ENCODE measurements at places on chromosomes 3 and 15.

- DNase-seq, result no peak
- H3K4me1 ChIP-seq, result no peaks in the 10 kb centered on the region
- H3K27ac ChIP-seq, result no peak overlapping the region
- H3K36me3 ChIP-seq, result no peaks in the 10 kb centered on the region
- no peaks in the 10 kb centered on the region for H3K27me3 ChIP-seq
- no peak overlapping the region for H3K4me3 ChIP-seq
Measured at GRCh38 chr3:29332195-29332637, 51.3 kb downstream of the RBMS3 start.

GRCh38 chr15:97146929-97147870, 813.3 kb upstream of the ARRDC4 start:
- H3K4me1 ChIP-seq, result no peaks in the 10 kb centered on the region
- DNase-seq, result no peak
- no peak overlapping the region for H3K27ac ChIP-seq
- no peaks in the 10 kb centered on the region for H3K27me3 ChIP-seq
- no peaks in the 10 kb centered on the region for H3K36me3 ChIP-seq
- H3K4me3 ChIP-seq, result no peak overlapping the region

DNA sequence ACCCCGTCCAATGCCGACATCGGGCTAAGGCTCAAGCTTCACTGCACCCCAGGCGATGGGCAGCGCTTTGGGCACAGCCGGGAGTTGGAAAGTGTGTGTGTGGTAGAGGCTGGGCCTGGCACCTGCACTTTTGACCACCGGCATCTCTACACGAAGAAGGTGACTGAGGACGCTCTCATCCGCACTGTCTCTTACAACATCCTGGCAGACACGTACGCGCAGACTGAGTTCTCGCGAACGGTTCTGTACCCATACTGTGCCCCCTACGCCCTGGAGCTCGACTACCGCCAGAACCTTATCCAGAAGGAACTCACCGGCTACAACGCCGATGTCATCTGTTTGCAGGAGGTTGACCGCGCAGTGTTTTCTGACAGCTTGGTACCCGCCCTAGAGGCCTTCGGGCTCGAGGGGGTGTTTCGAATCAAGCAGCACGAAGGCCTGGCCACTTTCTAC, 1.0 kb downstream of the PDE12 start:
- peaks cover 36% of the 10 kb centered on the region for H3K4me1 ChIP-seq
- H3K27ac ChIP-seq, result peak overlapping the region; percentile 99
- peak; percentile 40 for DNase-seq

DNA sequence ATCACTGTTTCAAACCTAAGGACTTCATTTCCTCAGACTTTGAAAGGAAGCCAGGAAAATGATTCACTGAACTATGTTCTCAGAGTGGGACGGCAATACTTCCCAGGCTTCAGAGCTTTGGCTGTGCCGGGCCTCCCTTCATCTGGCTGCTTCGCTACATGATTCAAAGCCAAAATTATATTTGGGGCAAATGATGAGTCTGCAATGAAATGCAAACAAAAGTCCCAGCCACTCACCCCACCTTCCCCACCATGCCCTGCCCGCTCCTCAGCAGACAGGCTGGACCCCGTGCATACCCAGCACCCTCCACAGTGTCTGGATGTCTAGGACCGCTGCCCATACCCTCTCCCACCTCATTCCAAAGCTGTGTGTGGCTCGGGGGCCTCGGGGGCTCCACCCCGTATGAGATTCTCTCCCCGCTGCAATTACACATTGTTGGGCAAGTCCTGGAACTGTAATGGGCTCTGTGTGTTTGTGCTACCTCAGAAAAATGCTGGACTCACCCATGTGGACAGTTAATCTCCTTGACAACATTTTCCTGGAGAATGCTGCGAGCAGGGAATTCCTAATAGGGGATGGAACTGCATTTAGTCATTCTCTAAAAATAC, 32.2 kb downstream of the ATP10A start:
- DNase-seq, result no peak
- no peak overlapping the region for H3K4me3 ChIP-seq
- no peaks in the 10 kb centered on the region for H3K27me3 ChIP-seq
- H3K27ac ChIP-seq, result no peak overlapping the region
- H3K36me3 ChIP-seq, result peaks cover 40% of the 10 kb centered on the region

GRCh38 chr15:87322265-87322664, 934.3 kb downstream of the NTRK3 start:
- DNase-seq, result no peak
- no peaks in the 10 kb centered on the region for H3K27me3 ChIP-seq
- no peaks in the 10 kb centered on the region for H3K4me1 ChIP-seq
- no peak overlapping the region for H3K4me3 ChIP-seq
- H3K27ac ChIP-seq, result no peak overlapping the region
- no peaks in the 10 kb centered on the region for H3K36me3 ChIP-seq

DNA sequence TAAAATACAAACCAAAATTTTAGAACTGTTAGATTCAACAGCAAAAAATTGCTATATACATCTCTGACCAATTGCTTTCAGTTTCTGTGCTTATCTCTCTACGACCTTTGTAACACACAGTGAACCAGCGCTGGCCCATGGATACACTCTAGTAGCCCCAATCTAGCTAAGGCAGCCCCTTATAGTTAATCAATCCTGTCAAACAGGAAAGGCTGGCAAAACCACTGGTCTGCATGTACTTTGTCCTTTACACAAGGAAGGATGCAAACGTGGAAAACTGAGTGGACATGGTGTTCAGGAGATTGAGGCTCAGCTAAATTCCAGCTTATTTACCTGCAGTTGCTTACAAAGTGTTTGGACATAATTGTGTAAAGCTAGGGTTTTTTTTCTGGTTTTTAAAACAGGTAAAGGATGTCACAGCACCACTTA, 25.9 kb downstream of the ADGRG7 start:
- no peaks in the 10 kb centered on the region for H3K36me3 ChIP-seq
- peaks cover 18% of the 10 kb centered on the region for H3K27me3 ChIP-seq
- H3K4me1 ChIP-seq, result peaks cover 4% of the 10 kb centered on the region
- H3K4me3 ChIP-seq, result no peak overlapping the region
- no peak for DNase-seq

DNA sequence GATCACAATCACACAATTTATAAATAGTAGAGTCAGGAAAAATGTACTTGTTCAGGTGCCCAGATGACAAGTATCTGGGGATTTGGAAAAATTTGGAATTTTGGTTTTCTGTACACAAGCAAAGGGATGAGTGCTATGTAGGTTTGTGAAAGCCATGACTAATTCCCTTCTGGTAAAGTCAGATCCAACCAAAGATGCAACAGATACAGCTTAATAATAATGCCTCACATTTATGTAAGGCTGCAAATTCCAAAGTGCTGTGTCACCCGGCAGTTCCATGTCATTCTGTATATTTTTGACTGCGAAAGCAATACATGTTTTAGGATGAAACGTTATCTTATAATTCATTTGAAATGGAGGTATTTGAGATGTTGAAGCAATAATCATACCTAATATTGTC, 102.7 kb upstream of the AGBL1 start:
- H3K4me3 ChIP-seq, result no peak overlapping the region
- H3K27me3 ChIP-seq, result no peaks in the 10 kb centered on the region
- H3K27ac ChIP-seq, result no peak overlapping the region

GRCh38 chr3:5488771-5489170, 301.3 kb downstream of the EDEM1 start:
- H3K27ac ChIP-seq, result no peak overlapping the region
- no peaks in the 10 kb centered on the region for H3K27me3 ChIP-seq
- no peaks in the 10 kb centered on the region for H3K36me3 ChIP-seq
- DNase-seq, result no peak

- H3K36me3 ChIP-seq, result no peaks in the 10 kb centered on the region
- H3K27me3 ChIP-seq, result no peaks in the 10 kb centered on the region
- H3K4me1 ChIP-seq, result no peaks in the 10 kb centered on the region
- DNase-seq, result no peak
- no peak overlapping the region for H3K4me3 ChIP-seq
Measured at GRCh38 chr3:173932624-173933023, 535.1 kb downstream of the NLGN1 start.

DNA sequence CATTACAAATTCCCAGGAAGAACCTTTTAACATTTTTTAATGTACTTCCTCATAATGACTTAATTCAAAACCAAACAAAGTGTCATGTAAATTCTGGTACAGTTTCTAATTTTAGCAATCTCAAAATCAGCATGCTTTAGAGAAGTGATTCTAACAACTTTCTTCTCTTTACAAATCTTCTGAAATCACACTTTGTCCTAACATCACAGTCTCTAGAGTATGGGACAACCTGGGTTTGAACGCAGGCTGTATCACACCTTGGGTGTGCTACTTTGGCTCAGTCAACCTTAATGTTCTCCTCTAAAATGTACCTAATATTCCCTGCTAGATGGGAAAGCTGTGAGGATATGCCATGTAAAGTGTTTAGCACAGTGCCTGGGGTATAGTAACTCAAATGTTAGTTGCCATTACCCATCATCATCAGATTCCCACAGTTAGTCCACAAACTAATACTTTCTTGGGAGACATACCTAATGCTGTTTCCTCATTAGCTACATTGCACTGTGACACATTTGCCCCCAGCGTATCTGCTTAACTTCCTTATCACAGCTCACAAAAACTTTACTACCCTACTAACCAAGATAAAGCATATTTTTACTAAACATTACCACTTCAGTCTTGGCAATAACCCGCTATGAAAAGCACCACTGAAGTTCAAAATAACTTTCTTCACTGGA, 3.1 kb downstream of the TSPAN3 start:
- peaks cover 2% of the 10 kb centered on the region for H3K36me3 ChIP-seq
- peaks cover 29% of the 10 kb centered on the region for H3K4me1 ChIP-seq
- no peak overlapping the region for H3K27ac ChIP-seq
- peaks cover 6% of the 10 kb centered on the region for H3K27me3 ChIP-seq
- no peak overlapping the region for H3K4me3 ChIP-seq

DNA sequence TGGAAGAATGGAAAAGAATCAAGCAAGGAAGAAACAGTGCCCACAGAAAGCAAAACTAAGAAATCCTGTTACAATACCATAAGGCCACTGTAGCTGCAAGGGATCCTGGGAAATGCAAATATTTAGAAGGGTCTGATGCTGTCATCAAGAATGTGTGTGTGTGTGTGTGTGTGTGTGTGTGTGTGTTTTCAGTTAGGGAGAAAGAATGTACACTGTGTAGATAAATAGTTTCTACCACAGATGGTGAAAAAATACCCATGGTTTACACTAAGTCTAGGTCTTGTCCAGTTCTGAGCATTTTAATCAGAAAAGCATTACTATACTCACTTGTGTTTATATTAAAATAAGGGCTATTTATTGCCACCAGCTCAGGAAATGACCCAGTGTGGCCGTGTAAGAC, 355.0 kb downstream of the RBMS3 start:
- no peak overlapping the region for H3K27ac ChIP-seq
- no peaks in the 10 kb centered on the region for H3K27me3 ChIP-seq
- H3K36me3 ChIP-seq, result no peaks in the 10 kb centered on the region
- no peaks in the 10 kb centered on the region for H3K4me1 ChIP-seq

DNA sequence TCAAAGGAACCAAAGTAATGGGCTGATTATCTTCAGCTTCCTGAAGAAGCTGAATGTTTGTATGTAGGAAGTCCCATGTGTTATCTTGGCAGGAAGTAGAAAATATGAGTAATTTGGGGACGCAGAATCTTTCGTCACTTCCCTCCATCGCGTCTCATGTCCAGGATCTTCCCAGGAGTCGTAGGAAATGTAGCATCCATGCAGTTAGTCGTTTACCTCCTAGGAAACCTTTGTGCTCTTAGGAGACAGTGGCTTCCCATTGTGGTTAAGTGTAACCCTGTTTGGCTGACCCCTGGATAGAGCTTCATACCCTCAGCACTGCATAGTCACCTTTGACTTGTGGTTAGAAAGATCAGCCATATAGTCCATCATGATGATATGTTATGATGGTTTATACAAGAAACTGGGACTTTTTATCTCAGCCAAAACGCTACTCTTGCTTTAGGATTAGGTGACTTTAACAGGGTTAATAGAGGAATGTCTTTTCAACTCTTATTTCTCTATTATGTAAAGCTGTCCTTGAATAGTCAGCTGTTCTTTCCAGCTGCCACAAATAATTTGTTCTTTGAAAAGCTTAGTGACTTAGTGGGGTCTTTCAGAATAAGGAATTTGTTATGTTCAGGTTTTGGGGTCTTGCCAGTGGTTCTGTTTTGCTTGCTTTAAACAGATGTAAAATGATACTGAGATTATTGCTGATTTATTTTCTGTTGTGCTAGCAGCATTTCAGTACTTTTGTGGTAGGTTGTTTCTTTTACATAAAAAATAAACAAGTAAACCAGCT, 92.2 kb downstream of the KLHL25 start:
- no peaks in the 10 kb centered on the region for H3K27me3 ChIP-seq
- H3K4me1 ChIP-seq, result peaks cover 58% of the 10 kb centered on the region
- peak; percentile 60 for DNase-seq
- H3K4me3 ChIP-seq, result peak overlapping the region; percentile 84
- H3K27ac ChIP-seq, result peak overlapping the region; percentile 97
- peaks cover 28% of the 10 kb centered on the region for H3K36me3 ChIP-seq

DNA sequence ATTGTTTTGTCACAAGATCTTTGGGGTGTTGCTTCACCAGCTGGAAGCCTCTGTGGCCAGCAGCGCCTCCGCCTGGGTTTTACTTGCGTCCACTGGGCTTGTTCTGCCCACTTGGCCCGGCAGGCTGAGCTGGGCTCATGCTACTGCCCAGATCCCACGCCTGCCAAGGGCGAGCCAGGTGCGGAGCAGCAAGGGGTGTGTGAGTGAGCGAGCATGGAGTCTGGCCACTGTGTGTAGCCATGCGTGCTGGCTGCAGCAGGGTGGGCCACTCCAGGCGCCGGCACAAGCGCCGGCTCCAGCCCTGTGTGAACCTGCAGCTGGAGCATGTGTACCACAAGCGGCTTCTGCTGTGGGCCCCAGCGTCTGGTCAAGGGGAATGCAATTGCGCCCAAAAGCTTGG, 416.5 kb upstream of the RGMA start:
- H3K36me3 ChIP-seq, result no peaks in the 10 kb centered on the region
- H3K4me3 ChIP-seq, result no peak overlapping the region
- no peak overlapping the region for H3K27ac ChIP-seq
- H3K4me1 ChIP-seq, result no peaks in the 10 kb centered on the region
- no peaks in the 10 kb centered on the region for H3K27me3 ChIP-seq
- no peak for DNase-seq

- no peaks in the 10 kb centered on the region for H3K27me3 ChIP-seq
- H3K4me1 ChIP-seq, result peaks cover 16% of the 10 kb centered on the region
- no peaks in the 10 kb centered on the region for H3K36me3 ChIP-seq
Measured at GRCh38 chr3:142028243-142028777, 121.0 kb downstream of the TFDP2 start.

DNA sequence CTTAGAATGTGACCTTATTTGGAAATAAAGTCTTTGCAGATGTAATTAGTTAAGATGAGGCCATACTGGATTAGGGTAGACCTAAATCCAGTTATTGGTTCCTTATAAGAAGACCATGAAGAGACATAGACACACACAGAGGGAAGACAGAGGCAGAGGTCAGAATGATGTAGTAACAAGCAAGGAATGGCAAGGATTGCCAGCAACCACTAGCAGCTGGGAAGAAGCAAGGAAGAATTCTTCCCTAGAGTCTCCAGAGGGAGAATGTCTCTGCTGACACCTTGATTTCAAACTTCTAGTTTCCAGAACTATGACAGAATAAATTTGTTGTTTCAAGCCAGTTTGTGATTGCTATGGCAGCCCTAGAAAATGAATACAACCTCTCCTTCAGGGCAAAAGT, 116.7 kb downstream of the WDR76 start:
- no peaks in the 10 kb centered on the region for H3K36me3 ChIP-seq
- no peak overlapping the region for H3K27ac ChIP-seq
- H3K4me3 ChIP-seq, result no peak overlapping the region
- no peak for DNase-seq

All from T-helper 2 cell treated with Interferon-gamma antibody and Interleukin-4, amounts not matched to agents 5 μg/mL and 100 μg/mL, for 36 hours (primary cell).